ENCODE measurements at places on chromosomes 5 and 9.

DNA sequence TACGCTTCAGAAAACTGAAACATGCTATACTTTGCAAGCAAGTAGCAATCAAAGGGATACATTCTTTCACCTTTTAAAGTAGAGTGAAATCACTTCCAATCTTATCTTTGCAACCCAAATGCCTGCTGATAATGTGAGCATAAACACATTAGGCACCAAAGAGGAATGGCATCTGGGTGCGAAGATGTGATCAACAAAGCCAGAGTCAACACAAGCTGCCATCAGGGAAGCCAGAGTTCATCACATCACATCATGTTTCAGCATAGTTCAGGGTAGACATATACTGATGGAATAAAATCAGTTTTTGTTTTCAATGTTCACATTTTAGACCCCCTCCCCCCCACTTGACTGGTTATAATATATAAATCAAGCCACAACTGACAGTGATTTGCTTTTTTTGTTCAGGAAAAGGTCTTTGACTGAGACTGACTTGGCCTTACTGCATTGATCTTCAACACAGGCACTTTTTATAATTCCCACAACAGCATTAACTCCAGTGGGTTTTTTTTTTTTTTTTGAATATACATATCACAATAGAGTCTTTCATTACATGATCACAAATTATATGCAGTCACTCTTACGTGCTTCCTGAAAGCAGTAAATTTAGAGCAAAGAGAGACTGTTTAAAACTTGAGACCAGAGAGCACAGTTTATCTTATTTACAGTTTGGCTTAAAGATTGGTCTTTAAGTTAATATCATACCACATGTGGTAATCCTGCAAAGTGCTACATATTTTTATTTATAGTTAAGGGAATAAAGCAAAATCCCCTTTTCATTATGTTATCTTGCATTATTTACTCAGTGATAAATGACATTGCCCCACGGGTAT, 20.3 kb downstream of the AOPEP start:
- no peak for DNase-seq

GRCh38 chr5:157283434-157283833, 17.5 kb downstream of the CYFIP2 start:
- no peak for DNase-seq

DNA sequence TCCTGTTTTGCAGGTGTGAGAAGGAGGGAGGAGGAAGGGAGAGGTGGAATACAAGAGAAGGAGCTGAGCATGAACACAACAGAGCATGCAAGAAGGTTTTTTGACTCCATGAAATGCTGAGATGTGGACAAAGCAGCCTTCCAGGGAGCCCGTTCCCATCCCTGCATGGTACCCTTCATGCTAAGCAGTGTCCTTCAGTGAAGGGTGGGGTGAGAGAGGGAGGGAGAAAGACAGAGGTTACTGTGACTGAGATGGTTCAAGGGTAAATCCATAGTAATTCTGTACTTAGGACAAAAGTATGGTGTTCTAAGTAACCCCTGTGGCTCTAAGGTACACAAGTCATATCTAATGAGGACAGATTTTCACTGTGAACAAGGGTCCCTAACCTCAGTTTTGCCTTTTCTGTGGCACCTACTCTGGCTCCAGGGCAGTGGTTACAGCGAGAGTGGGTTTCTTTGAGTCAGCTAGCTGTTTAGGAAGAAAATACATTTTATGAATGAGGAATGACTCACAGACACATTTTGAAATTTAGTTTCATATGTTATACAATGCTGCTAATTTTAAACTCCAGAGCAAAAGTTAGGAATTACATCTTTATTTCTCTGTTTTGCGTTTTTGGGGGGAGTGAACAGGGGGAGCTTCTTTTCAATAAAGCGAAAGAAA, 184.9 kb upstream of the SLC12A2 start:
- DNase-seq, result peak; percentile 47

DNA sequence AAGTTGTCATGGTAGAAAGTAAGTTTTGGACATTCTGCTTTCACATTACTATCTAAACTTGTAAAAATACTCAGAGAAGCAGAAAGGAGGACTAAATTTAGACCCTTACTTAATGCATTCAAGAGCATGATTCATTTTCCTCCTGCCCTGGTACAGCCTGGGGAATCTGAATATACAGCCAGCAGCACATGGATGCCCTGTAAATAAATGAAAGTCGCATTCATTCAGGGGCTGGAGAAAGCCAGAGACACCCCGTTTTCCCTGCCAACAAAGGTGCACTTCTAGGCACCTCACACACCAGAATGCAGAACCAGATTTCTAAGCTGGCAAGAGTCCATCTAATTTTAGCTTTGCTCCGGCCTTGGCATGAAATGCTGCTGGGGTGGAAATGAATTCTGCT, 172.7 kb upstream of the KLF9 start:
- peak; percentile 91 for DNase-seq

DNA sequence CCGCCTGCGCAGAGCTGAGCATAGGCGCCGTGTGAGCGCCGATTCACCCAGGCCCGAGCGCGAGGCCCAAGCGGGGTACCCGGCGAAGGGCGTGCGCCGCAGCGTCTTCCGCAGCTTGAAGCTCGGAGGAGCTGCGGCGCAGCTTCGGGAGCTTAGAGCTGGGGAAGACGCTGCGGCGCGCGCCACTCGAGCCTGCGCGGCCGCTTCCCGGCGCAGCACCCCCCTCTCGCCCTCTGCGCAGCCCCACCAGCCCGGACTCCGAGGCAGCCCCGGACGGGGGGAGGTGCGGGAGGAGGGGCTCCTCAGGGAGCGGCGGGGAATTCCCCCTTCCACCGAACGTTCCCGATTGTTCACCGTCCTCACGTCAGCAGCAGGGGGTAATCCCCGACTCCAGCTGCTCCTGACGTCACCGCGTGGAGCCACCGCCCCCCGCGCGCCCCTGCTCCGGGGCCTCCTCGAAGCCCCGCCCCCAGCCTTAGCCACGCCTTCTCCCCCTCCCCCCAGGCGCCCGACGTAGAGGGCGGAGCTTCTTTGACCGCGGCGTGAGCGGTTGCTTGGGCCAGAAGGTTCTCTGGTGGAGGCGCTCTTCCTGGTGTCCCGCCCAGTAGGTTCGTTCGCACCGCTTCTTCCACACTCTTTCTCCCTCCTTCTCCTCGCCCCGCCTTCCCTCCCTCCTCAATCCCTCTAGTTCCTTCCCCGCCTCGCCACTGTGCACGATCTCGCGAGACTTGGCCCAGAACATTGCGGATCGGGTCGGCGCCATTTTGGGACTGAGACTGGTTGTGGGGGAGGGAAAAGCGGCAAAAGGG, at the start of gene GPBP1:
TSS of gene GPBP1 (plus strand) at position 741 of the 809 bp plus-strand sequence. CDS start 40,072 bp downstream, outside the sequence.
- DNase-seq, result peak; percentile 100

DNA sequence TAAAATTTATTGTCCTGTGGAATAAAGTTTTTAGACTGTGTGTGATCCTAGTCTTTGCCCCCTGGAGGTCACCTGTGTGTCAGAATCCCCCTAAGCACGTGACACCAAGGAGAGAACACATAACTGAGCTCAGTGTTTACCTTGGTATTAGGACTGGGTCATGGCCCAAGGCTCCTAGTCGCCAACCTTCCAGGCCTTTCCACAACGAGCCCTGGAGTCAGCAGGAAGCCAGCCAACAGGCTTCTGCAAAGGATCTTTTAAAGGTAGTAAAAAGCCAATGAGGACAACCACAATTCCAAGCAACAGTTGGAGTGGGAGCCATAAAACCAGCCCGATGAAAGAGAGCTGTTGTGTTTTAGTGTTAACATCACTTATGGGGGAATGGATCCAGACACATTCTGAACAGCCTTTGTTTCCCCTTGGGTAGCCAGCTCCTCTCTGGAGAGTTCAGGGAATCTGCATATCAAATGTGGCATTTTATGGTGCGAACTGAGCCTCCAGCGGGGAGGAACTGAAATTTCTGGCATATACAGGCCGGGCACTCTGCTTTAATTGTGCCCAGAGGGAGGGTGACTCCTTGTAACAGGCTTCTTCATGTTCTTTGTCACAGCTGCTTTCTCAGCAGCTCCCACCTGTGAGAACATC, 239.9 kb downstream of the FSTL4 start:
- DNase-seq, result no peak

- no peak for DNase-seq
Observed at GRCh38 chr9:32677931-32678330, 42.5 kb upstream of the TAF1L start.

DNA sequence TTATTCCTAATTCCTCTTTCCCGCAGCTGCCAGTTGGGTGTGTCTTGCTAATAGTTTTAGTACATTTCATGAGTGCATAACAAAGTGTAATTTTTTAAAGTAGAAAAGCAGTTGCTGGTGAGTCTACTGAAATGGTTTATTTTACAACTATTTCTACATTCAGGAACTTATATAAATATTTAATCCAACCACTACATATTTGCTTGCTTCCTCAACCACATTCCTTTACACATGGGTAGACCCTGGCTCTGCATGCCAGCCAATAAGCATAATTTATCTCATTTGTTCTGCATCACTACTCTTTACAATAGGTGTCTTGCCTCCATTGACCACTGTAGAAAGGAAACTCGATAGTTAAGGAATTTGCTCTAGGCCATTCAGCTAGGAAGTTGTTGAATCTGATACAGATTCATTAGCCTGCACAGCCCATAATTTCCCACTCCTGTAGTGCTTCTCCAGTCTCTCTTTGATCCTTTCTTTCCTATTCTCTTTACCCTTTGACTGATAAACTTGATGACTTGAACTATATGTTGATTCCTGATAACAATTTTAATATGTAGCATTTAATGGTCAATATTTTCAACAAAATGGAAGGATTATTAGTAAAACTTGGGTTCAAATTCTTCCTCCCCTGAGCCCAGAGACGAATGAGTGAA, 342.5 kb upstream of the ACTBL2 start:
- DNase-seq, result peak; percentile 74

GRCh38 chr9:81598123-81598497, 91.2 kb downstream of the TLE1 start:
- DNase-seq, result no peak

DNA sequence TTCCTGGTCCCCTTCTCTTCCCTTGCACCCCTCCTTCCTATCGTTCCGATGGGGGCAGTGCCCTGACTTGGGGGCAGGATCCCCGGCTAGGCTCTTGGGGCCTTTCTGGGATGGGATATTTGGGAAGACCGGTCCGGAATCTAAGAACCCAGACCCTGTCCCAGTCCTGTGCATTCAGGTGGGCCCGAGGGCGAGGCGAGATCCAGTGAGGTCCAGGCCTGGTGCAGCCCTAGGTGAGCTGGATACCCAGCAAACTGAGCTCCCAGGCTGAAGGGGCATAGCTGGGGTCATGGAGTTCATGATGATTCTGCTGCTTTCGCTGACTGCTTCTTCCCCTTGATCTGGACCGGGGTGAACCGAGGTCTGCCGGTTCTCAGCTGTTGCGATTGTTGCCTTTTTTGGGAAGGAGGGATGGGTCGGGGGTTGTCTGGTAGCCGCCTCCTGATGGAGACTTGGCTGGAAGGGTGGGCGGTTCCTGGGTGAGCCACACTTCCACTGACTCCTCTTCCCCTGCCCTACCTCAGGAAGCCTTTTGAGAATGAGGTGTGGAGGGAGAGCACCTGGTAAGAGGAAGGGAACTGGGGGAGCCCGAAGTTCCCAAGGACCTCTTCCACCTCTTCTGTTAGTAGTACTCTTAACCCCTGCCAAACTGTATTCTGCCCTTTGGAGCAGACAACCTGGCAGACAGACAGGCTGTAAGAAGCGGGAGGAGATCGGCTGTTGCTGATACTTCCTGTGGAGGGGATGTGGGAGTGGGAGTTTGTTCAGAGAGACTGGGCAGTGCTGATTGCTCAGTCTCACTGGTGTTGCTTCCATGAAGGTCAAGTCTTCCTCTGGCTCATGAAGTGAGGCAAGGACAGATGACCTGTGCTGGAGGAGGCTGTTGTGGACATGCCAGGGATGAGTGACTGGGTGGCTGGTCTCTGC, 1.0 kb downstream of the LRRC8A start:
- no peak for DNase-seq

- peak; percentile 88 for DNase-seq
Observed at GRCh38 chr5:148972974-148973374, 89.9 kb downstream of the SH3TC2 start.

DNA sequence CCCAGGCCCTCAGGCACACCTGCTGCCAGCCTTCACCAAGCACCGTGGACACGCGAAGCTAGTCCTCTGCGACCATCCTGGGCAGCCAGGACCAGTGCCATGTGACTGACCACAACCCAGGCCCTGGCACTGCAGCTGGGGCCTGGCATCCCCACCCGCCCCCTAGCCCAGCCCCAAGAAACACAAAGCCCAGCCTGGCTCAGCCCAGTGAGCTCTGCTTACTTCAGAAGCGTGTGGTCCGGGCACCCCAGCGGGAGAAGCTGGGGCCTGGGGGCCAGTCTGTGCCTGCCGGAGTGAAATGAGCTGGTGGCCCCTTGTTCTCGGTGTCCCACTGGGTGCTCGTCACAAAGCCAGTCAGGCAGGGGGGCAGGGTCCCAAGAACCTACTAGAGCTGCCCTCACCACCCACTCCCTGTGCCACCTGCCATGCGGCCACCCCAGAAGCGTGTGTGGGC, 87.9 kb downstream of the KCNT1 start:
- DNase-seq, result no peak

DNA sequence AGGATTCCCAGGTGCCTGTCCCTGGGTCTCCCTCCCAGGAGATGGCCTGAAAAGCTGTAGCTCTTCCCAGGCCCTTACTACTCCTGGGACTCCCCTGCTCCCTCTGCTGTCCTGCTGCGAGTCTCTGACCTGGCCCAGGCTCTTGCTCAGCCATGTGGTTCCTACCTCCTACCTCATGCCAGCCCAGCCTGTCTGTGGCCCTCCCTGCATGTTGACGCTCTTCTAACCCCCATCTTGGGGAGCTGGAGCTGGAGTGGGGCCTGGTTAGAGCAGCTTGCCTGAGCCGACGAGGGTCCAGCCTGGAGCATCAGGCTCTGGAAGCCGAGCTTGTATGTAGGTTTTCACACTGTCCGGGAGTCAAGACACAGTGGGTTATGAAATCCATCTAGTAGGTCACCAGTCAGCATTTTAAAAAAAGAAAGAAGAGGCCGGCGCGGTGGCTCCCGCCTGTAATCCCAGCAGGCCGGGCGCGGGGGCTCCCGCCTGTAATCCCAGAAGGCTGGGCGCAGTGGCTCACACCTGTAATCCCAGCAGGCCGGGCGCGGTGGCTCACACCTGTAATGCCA, 244.4 kb downstream of the FANCC start:
- DNase-seq, result no peak

- peak; percentile 99 for DNase-seq
Observed at GRCh38 chr9:136482793-136483588, at the start of gene SEC16A. Gene SEC16A (minus strand): TSS chr9:136483040. CDS start chr9:136477615, 5,425 bp downstream.

DNA sequence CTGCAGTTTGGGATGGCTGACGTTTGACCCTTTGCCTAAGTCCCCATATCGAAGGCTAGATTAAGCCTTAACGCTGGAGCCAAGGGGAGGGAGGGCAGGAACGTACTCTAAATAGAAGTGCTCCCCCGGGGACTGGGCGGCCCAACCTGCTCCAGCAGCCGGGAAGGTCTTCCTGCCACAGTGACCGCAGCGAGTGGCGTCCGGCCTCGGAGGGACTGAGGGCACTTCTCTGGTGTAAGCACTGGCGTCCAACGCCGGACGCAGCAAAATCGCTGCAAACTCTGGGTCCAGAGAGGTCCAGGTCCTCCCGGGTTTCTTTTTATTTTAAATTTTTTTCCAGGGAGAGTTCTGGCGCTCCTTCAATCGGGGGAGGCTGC, 505 bp upstream of the ACER2 start:
- no peak for DNase-seq

- DNase-seq, result no peak
Observed at GRCh38 chr5:36722900-36723299, 116.5 kb downstream of the SLC1A3 start.

GRCh38 chr5:16681876-16682275, 65.1 kb upstream of the RETREG1 start:
- no peak for DNase-seq

GRCh38 chr5:116564756-116565490, 9.7 kb downstream of the SEMA6A start:
- DNase-seq, result no peak

- DNase-seq, result no peak
Observed at GRCh38 chr9:6999794-7000193, 242.0 kb downstream of the KDM4C start.
